Dermis blood vessel endothelial cell (primary cell): ENCODE measurements at places on chromosomes 7 and 10.

GRCh38 chr10:44010873-44011602, 362.4 kb upstream of the ZNF32 start:
- peak; percentile 90 for DNase-seq

- DNase-seq, result peak; percentile 73
Observed at GRCh38 chr7:133365917-133366316, 113.0 kb downstream of the EXOC4 start.

DNA sequence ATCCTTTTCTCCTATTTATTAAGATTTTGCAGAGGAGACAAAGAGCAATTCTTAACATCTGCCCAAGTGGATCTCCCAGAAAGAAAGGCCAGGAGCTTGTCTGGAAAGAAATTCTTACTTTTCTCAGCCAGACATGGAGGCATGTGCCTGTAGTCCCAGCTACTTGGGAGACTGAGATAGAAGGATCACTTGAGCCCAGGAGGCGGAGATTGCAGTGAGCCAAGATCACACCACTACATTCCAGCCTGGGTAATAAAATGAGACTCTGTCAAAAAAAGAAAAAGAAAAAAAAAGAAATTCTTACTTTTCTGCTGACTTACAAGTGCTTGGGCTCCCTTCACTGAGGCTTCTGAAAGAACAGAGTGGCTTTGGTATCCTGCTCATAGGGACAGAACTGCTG, 2.4 kb upstream of the CYP3A43 start:
- DNase-seq, result no peak

DNA sequence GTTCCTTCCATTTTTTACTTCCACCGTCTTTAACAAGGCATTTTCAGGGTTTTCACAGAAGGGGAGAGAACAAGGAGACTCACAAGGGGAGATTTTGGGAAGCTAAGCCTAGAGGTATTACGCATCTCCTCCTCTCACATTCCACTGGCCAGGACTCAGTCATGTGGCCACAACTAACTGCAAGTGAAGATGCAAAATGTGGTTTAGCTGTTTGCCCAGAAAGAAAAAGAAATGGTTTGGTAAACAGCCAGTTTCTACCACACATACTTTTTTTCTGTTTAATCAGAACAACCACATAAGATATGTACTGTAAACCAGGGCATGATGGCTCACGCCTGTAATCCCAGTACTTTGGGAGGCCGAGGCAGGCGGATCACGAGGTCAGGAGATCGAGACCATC, 21.4 kb upstream of the HELLS start:
- DNase-seq, result no peak

GRCh38 chr7:42945821-42946626, 13.8 kb downstream of the MRPL32 start:
- no peak for DNase-seq

- no peak for DNase-seq
Observed at GRCh38 chr7:44079331-44080021, 2.9 kb downstream of the POLM start.

DNA sequence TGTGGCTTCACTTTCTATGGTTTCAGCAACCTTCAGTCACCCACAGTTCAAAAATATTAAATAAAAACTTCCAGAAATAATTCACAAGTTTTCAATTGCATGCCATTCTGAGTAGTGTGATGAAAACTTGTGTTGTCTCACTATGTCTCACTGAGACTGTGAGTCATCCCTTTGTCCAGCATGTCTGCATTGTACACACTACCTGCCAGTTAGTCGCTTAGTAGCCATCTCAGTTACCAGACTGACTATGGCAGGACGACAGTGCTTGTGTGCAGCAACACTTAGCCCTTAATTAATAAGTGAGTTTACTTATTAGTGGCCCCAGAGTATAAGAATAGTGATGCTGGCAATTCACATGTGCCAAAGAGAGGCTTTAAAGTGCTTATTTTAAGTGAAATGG, 22.5 kb downstream of the CCDC186 start:
- peak; percentile 84 for DNase-seq

DNA sequence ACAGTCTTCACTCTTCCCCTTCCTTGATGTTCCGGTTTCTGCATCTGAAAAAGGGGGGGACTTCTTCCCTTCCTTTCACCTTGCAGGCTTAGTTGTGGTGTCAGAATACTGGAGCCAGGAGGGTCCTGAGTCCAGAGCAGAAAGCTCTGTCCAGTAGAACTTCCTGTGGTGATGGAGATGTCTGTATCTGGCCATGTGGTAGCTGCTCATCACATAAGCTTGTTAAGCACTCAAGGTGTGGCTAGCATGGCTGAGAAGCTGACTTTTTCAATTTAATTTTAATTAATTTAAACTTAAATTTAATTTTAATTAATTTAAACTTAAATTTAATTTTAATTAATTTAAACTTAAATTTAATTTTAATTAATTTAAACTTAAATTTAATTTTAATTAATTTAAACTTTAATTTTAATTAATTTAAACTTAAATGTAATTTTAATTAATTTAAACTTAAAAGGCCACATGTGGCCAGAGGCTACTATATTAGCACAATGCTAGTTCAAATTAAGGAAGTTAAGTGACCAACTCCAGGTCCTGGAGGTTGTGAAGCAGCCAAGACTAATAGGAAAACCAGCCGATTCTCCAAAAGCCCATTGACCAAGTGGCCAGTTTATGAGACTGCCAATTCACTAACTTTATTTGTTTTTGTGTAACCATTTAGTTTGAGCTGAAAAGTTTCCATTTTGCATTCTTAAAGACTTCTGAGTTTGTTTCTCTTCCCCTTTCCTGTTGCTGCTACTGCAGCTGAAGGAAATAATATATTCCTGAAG, 16.3 kb downstream of the MSRB2 start:
- DNase-seq, result no peak

DNA sequence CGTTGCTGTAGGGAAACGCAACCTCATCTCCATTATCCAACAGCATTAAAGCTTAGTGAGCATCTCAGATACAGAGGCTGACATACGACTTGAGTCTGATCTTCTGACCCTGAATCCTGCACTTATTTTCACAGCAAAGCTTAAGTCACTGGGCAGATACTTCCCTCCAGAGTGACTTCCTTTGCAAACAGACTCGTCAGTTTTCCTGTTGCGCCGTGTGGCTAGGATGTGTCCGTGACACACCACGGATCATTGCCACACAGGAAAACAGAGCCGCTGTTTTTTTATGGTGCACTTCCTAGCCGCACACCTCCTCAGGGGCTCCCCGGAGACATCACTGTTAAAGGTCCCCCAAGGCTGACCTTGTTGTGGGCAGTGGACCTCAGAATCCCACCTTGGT, 94.9 kb upstream of the MKI67 start:
- peak; percentile 14 for DNase-seq

DNA sequence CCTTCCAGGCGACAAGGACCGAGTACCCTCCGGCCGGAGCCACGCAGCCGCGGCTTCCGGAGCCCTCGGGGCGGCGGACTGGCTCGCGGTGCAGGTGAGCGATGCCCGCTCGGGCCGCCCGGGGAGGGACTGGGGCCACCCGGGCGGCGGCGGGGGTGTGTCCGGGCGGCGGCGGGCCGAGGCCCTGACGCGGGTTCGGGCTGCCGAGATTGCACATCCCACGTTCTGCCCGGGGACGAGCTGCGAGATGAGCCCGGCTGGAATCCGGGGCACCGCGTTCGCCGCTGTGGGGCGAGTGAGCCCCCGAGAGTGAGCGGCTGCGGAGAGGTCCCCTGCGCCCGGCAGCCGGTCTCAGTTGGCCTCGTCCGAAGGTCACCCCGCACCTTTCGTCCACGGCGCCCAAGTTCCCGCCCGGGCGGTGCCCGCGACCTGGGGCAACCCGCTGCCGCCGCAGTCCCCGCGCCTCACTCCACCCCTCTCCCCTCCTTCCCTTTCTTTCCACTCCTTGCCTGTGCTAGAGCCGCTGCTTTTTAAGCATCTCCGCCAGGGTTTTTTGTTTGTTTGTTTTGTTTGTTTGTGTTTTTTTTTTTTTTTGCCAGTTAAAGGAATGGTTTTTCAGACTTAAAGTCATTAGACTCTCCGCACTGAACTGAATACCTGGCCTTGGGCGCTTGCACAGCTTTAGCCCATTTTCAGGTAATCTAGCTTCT, 515 bp downstream of the RALA start:
- DNase-seq, result no peak

GRCh38 chr7:139993169-139993568, 69.6 kb downstream of the PARP12 start:
- DNase-seq, result no peak

- peak; percentile 83 for DNase-seq
Observed at GRCh38 chr7:2785071-2785500, 59.0 kb downstream of the GNA12 start.

DNA sequence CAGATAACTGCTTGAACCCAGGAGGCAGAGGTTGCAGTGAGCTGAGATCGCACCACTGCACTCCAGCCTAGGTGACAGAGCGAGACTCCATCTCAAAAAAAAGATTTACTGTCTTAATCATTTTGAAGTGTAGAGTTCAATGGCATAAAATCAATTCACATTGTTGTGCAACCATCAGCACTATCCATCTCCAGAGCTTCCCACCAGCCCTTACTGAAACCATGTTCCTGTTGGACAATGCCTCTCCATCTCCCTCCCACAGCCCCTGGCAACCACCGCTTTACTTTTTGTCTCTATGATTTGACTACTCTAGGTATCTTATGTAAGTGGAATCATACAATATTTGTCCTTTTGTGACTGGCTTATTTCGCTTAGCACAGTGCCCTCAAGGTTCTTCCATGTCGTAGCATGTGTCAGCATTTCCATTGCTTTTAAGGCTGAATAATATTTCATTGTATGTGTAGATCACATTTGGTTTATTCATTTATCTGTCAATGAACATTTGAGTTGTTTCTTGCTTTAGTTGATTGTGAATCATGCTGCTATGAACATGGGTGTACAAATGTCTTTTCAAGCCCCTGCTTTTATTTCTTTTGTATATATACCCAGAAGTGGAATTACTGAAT, 33.1 kb downstream of the NACAD start:
- DNase-seq, result no peak

GRCh38 chr7:121831351-121831750, 41.6 kb upstream of the PTPRZ1 start:
- DNase-seq, result no peak

DNA sequence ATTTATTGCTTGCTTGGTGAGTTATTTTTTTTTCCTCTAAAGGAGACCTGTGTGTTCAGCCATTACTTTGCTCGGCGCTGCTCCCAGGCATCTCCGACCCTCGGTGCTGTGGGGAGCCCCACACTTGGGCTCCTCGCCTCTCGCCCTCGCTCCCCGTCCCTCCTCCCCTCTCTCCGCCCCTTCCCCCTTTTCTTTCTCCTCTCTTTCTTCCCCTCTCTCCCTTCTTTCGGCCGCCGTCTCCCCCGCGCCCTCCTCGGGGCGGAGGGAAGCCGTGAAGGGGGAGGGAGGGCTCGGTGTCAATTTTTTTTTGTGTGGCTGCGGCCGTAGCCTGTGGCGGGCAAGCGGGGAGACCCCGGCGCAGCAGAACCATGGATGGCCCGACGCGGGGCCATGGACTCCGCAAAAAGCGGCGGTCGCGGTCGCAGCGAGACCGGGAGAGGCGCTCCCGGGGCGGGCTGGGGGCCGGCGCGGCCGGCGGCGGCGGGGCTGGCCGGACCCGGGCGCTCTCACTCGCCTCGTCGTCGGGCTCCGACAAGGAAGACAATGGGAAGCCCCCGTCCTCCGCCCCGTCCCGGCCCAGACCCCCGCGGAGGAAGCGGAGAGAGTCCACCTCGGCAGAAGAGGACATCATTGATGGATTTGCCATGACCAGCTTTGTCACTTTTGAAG, 1.1 kb downstream of the AUTS2 start:
- peak; percentile 5 for DNase-seq

DNA sequence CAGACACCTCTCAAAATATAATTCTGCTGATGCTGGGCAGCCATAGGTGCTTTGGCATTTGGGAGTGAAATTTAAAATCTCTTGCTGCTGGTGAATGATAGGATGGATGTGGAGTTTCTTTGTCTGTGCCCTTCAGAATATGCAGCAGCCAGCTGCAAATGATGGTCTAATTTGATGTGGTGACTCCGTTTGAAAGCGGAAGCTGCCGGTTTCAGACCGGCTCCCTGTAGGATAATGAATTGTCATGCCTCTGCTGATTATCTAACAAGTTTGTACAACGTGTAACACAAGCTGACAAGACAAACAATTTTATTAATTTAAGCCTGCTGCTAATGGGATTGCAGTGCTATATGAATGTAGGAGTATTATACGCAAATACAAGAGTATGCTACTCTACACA, 103.5 kb downstream of the SND1 start:
- no peak for DNase-seq

GRCh38 chr7:43141091-43141490, 28.6 kb downstream of the HECW1 start:
- DNase-seq, result no peak

GRCh38 chr10:133318494-133319127, 9.9 kb downstream of the ZNF511 start:
- DNase-seq, result peak; percentile 74

DNA sequence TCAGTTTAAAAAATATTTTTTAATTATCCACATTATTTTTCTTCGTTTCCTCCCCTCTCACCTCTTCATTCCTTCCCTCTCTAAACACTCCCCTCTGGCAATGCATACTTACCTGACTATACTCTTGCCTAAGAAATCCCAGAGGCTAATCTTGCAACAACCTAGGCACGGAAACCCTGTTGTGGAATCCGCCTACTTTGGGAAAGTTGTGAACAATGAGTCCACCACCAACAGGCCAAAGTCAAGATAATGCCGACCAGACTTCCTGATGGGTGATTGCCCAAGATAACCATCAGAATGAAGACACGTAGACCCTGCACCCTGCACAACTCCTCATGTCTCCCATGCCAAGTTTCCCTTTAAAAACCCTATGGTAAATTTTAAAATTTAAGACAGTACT, 521.5 kb downstream of the KIF20B start:
- DNase-seq, result no peak

- DNase-seq, result no peak
Observed at GRCh38 chr10:84184517-84184916, 9.8 kb upstream of the CDHR1 start.

- no peak for DNase-seq
Observed at GRCh38 chr7:2146676-2147472, 85.9 kb downstream of the MAD1L1 start.

- no peak for DNase-seq
Observed at GRCh38 chr10:48773580-48773979, 88.9 kb downstream of the WDFY4 start.

GRCh38 chr10:14757986-14758385, 16.7 kb downstream of the FAM107B start:
- DNase-seq, result no peak

GRCh38 chr10:121886997-121887622, 40.7 kb downstream of the ATE1 start:
- peak; percentile 86 for DNase-seq

- no peak for DNase-seq
Observed at GRCh38 chr10:101902032-101902819, 58.6 kb upstream of the KCNIP2 start.

- no peak for DNase-seq
Observed at GRCh38 chr10:30903397-30904138, 128.1 kb downstream of the ZNF438 start.
